ENCODE measurements at places on chromosomes 7 and 10.

DNA sequence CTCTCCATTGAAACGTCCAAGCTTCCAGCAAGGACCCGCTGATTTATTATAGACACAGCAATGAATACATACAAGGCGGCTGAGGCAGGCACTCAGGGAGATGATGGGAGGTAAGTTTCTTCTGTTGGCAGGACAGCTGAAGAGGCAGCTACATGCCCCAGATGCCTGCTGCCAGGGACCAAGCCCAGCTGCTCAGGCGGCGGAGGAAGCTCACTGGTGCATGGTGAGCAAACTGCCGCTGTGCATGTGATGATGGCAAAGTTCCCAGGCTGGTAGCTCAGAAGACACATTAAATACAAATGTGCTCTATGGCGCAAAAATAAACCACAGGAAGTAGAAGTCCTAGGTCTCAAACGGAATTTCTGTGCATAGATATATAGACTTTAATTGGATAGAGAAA is 2.3 kb downstream of the DNTT start:
- no peak for DNase-seq

- DNase-seq: no peak
Measured at GRCh38 chr10:2279711-2280110, 542.4 kb upstream of the ADARB2 start.

DNA sequence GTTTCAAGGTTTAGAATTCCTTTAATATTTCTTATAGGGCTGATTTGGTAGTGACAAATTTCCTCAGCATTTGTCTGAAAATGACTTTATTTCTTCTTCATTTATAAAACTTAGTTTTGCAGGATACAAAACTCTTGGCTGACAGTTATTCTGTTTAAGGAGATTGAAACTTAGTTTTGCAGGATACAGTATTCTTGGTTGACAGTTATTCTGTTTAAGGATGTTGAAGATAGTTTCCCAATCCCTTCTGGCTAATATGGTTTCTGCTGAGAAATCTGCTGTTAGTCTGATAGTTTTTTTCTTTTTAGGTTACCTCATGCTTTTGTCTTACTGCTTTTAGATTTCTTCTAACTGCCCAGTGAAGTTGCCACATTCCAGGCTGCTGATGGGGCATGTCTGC is 186.8 kb downstream of the ITGB1 start:
- DNase-seq: no peak

DNA sequence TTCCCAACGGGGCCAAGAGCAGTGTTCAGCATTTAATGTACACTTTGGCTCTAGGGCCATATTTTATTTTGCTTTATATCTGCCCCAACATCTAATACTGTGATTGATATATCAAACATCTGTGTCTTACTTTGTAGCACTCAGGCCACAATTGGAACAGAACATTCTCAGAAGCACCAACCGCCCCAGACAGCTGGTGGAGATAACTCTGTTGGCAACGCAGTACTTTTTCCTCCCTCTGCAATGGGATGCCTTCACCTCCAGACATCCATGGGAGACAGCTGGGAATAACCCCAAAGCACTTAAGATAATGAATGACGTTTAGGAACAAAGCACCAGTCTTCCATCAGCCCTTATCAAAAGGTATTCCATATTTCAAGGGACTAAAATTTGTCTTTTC is 57.4 kb downstream of the PIP4K2A start:
- DNase-seq: no peak

GRCh38 chr10:104035194-104036068 is 50.2 kb downstream of the COL17A1 start:
- no peak for DNase-seq

- no peak for DNase-seq
Measured at GRCh38 chr10:96712662-96713271, 7.5 kb downstream of the PIK3AP1 start.

DNA sequence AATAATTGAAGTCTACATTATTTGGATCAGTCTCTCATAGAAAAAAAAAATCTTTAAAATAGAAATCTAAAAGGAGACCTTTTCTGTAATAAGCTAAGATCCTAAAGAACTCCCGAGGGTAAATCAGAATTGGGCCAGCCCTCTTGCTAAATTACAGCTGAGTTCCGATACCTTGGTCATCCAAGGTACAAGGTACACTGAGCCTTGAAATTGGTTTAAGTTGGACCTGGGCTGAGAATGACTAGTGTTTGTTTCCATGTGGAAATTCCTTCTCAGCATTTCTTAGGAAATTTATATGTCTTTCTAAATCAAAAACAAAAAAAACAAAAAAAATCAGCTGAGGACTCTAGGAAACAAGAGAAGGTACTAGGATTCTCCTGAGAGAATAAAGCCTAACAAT is 64.9 kb downstream of the DNMBP start:
- DNase-seq: no peak

- DNase-seq: no peak
Measured at GRCh38 chr10:88841316-88842111, 10.1 kb downstream of the ANKRD22 start.

All from renal cortex interstitium (tissue), 15 donors.